ENCODE measurements at places on chromosomes 12 and 14. TPM values are rescaled to one million over a fixed set of nuclear protein-coding genes. Genes with fewer than 3 reads are reported as not detected.

DNA sequence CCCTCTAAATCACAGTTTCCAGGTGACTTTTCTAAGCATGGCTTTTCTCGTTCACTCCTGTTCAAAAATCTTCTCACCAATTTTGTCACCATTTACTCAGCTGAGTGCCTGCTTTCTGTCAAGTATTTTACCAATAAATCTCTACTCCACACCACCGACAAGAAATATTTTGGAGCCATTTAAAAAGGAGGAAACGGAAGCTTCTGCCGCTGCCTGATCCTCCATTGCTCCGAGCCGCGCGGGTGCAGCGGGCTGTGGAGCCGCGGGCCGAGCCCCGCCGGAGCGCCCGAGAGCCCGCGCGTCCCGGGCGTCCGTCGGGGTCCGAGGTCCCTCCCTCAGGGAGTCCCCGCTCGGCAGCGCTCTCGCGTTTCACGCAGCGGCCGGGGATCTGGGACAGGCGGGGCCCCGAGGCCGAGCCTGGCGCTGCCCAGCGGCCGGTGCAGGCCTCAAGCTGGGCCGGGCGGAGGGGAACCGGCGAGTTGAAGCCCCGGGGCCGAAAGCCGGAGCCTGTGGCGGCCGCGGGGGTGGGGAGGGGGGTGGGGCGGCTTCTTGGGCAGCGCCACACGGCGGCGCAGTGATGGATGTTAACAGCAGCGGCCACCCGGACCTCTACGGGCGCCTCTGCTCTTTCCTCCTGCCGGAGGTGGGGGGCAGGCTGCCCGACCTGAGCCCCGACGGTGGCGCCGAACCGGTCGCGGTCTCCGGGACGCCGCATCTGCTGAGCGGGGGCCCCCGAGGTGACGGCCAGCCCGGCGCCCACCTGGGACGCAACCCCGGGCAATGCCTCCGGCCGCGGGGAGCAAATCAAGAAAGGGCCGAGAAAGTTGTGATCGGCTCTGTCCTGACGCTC lies 1.1 kb upstream of the HEBP1 start:
- peaks cover 13% of the 10 kb centered on the region for H3K4me1 ChIP-seq
- no peaks in the 10 kb centered on the region for H3K36me3 ChIP-seq
- peak overlapping the region; percentile 91 for H3K27ac ChIP-seq
- no peaks in the 10 kb centered on the region for H3K27me3 ChIP-seq

DNA sequence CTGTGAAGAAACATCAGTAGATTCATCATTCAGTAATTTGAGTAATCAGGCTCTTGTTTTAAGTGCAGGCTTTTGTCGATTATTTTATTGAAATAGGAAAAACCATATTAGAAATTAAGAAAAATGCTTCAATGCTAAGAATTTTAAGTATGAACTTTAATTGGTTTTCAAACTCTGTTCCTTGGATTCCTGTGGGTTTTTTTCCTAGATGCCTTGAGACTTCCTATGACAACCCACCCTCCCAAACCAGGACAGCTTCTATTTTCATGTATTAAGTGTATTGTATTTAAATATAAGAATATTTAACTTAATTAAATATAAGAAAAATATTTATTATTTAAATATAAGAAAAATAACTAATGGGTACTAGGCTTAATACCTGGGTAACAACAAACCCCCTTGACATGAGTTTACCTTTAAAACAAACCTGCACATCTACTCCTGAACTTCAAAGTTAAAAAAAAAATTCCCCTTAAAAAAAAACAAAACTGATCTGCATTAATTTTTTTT lies 3.0 kb downstream of the ARHGAP5 start:
- no peak overlapping the region for H3K4me3 ChIP-seq
- H3K4me1 ChIP-seq, result peaks cover 21% of the 10 kb centered on the region
- H3K27me3 ChIP-seq, result no peaks in the 10 kb centered on the region
- no peak overlapping the region for H3K27ac ChIP-seq
- no peaks in the 10 kb centered on the region for H3K36me3 ChIP-seq
- no peak for DNase-seq

GRCh38 chr12:32134101-32134888 lies 27.6 kb downstream of the BICD1 start:
- no peaks in the 10 kb centered on the region for H3K36me3 ChIP-seq
- DNase-seq, result no peak
- H3K27ac ChIP-seq, result no peak overlapping the region
- no peaks in the 10 kb centered on the region for H3K27me3 ChIP-seq
- no peak overlapping the region for H3K4me3 ChIP-seq
- no peaks in the 10 kb centered on the region for H3K4me1 ChIP-seq

DNA sequence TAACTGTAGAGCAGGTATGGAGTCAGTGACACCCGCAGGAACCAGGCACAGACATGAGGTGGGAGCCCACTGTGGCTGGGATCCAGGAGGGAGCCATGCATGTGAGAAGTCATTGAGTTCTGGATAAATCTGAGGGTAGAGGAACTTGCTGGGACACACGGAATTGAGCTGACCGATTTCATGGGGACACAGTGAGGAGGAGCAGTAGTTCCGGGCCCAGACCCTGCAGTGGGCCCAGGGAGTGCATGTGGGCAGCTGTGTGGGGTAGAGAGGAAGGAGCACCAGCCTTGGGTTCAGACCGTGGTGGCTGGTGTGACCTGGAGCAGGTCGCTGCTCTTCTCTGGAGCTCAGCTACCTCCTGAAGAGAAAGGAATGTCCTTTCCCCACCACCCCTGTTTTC lies 8.4 kb downstream of the SERPINA3 start:
- no peak overlapping the region for H3K27ac ChIP-seq
- no peaks in the 10 kb centered on the region for H3K36me3 ChIP-seq
- no peaks in the 10 kb centered on the region for H3K4me1 ChIP-seq
- DNase-seq, result no peak

Gene MIA2
- 231 TPM for polyA plus RNA-seq

DNA sequence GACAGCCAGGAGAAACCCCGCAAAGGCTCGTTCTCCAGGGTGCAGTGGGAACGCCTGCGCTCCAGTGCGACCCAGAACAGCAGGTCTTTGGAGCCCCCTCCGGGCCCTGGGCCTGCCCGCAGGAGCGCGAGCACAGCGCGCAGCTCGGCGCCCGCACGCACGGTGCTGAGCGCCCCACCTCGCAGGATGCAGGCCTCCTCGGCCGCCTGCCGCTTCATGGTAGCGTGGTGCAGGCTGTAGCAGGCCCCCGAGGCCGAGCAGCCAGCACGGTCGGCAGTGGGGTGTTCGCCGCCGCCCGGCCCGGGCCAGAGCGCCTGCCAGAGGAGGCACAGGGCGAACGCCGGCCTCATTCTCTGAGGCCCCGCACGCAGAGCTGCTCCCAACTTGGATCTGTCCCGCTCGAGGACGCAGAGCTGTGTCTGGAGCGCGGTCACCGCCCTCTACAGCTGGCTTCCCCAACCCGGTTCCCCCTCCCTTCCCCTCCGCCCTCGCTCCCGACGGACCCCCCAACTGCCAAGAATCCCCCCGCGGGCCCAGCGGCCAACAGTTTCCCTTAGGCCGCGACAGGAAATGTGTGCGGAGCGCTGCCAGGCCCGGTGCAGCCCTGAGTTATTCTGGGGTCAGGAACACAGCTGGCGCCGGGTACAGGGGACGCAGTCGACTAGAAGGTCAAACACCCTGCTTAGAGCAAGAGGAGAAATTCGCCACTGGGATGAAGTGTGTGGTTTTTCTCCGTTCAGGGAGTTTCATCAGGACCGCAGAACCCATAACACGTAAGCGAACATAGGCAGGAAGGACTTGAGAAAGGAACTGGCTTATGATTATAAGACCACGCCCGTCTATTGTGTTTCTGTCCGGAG lies at the start of gene CLEC14A:
TSS of gene CLEC14A (minus strand) at position 421 of the 860 bp plus-strand sequence. CDS start at position 350, 71 bp downstream.
- no peaks in the 10 kb centered on the region for H3K36me3 ChIP-seq
- H3K4me3 ChIP-seq, result peak within 1 kb of the TSS; percentile 30
- peaks cover 3% of the 10 kb centered on the region for H3K4me1 ChIP-seq

Gene MLEC
- 173 TPM for polyA plus RNA-seq

Gene SPTLC2
- 17.4 TPM for polyA plus RNA-seq
